ENCODE measurements at places on chromosomes 3 and 15.

DNA sequence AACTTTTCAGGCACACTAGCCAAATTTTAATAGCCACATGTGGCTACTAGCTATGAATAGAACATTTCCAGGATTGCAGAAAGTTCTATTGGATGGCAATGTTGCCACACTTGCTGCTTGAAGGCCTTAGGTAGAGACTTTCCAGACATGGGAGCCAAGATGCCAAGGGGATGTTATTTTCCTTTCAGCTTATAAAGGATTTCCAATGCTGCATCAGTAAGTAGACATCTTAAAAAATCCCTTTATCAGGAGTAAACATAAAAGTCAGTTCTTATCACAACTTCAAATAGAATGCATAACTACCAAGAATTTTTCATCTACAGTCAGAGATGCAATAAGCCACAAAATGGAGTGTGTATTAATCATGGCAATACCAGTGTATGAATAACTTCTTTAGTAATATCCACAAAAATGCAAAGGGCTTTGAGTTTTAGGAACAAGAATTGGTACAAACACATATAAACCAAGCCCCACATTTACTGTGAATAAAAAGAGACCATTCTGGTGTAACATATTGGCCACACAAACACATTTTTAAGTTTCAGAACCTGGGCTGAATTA, 457.1 kb upstream of the ADAMTS9 start:
- DNase-seq, result no peak

GRCh38 chr15:92809880-92810361, 90.2 kb upstream of the CHD2 start:
- no peak for DNase-seq

- DNase-seq, result no peak
Measured at GRCh38 chr15:32908135-32908801, 190.5 kb downstream of the GREM1 start.

- DNase-seq, result no peak
Measured at GRCh38 chr3:69368129-69368741, 17.7 kb downstream of the FRMD4B start.
